Cardiac muscle cell (in vitro differentiated cells and primary cell): ENCODE measurements at places on chromosomes 4 and X. TPM values are rescaled to one million over a fixed set of nuclear protein-coding genes. Genes with fewer than 3 reads are reported as not detected.

DNA sequence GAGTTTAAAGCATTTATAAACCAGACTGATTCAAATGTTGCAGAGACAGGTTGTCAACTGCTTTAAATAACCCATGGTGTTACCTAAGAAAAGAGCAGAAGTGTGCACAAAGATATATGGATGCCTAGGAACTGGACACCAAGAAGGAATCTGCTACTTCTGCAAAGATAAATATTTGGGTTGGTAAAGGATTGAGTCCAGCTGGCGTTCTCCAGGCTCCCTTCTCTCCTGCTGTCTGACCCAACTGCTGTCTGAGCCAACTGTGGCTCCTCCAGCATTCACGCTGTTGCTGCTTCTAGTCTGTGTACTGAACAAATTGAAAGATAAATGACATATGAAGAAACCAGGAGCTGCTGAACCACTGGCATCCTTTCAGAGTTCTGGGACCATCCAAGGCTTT is 1167.8 kb upstream of the PRKX start:
- no peak for DNase-seq

- DNase-seq, result no peak
These were observed 47.0 kb downstream of the RBPJ start for GRCh38 chr4:26367811-26368210.

CFAP47 gene
- 0.28 and 0.66 TPM in 2 replicates for total RNA-seq

- DNase-seq, result no peak
These were observed 243.2 kb downstream of the CPE start for GRCh38 chr4:165621983-165622382.
